ENCODE measurements at places on chromosomes 7 and 10.

- peak; percentile 56 for DNase-seq
Observed at GRCh38 chr10:86520871-86521677, 518 bp downstream of the WAPL start.

DNA sequence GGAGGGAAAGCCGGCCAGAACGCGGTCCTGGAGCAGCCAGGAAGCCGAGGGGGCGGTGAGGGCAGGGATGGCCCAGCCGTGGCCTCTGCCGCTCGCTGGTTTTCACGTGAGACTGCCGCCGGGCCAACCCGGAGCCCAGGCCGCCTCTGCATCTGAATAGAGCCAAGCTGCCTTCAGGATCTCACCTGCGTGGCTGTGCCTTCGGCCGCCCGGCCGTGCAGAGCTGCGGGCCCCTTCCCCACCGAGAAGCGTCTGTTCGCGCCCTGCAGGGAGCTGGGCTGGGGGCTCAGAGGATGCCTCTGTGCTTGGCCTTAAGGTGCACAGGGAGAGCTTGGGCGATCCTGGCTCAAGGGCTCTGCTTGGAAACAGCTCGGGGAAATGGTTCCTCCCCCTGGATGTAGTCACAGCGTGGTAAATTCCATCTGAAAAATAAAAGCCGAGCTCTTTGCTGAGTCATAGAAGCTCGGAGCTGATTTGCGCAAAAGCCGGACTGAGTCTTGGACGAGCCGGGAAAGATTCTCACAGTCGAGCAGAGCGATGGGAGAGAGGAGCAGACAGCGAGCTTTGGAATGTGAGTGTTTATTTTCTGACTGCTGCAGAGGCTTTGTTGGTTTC is at the start of gene JAKMIP3:
Gene JAKMIP3 (plus strand): TSS at position 456 of the 615 bp plus-strand sequence. CDS start 38,863 bp downstream, outside the sequence.
- DNase-seq, result no peak

DNA sequence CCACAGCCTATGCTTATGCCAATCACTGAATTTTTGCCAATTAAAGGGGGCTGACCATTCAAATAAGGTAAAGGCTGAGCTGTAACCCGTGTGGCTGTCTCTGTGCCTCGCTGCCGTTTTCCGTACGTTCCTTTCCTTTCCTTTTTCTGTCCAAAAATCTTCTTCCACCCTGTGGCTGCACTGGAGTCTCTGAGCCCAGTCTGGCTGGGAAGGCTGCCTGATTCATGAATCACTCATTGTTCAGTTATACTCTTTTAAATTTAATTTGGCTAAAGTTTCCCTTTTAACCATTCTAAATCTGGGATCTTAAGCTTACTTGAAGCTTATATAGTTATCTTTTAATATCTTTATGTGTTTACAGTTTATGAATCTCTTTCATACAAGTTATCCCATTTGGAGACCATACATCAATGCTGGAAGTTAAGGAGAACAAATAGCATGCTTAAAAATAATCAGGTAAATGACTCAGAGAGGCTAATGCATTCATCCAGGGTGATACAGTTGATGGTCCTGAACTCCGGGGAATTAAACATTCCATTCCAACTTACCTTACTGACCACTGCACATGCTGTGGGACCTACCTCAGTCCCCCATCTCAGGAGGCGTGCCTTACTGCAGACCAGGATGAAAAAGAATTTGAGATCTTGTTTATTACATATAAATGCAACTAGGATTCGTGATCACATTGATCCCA is 385.3 kb upstream of the ADARB2 start:
- DNase-seq, result no peak

- DNase-seq, result no peak
Observed at GRCh38 chr7:47587351-47587750, 5.4 kb upstream of the TNS3 start.

- no peak for DNase-seq
Observed at GRCh38 chr10:71695502-71696476, 23.8 kb downstream of the C10orf105 start.

GRCh38 chr7:30977896-30978564 is 14.3 kb downstream of the GHRHR start:
- peak; percentile 16 for DNase-seq

GRCh38 chr7:45514944-45515343 is 59.2 kb upstream of the ADCY1 start:
- no peak for DNase-seq

DNA sequence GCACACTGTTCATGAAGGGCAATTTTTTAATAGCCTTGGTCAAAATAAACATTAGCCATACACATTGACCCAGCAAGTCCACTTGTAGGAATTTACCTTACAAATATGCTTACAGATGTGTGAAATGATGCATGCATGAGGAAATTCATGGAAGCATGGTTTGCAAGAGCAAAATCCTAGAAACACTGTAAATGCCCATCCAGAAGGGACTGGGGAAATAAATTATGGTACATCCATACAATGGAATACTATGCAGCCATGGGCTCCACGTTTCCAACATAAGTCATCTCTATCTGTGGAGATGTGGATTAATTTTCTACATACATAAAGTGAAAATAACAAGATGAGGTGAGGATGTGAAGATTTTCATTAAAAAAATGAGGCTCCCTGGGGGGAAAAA is 99.1 kb downstream of the NPY start:
- no peak for DNase-seq

DNA sequence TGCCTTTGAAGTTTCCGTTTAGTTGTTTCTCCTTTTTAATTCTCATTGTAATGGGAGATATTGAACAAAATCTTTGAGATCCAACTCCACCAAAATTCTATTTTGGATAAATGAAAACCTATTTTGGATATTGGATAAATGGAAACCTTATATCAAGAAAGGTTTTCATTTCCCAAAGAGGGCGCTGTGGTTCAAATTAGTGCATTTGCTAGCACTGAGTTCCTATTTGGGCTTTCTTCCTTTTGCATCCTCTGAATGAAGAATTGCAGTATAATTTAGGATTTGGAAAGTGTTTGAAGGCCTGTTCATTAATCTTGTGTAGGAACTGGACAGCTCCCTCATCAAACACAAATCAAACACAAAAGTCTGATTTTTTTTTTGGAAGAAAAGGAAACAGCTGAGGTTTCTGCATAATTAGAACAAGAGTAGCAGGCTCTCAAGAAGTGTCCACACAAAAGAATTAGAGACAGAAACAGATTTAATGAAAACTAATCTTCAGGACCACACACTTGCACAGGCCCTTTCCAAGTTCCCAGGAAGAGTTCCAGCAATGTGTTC is 80.8 kb upstream of the KLF14 start:
- DNase-seq, result no peak

GRCh38 chr7:133742709-133743538 is 384.2 kb upstream of the LRGUK start:
- DNase-seq, result no peak

DNA sequence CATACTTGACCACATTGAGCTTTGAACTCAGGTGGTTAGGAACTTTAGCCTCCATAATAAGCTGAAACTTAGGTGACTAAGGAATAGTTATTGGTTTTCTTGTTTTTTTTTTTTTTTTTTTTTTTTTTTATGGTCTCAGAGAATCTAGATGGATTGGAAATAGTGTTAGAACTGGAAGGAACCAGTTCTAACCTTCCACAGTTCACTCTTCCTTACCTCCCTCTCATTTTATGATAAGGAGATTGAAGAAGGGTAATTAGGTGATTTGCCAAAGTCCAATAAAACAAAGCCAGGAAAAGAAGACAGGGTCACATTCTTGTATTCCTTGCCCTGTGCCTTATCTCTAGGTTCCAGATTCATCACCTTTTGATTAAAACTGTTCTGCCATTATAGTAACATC is 71.7 kb upstream of the STRIP2 start:
- no peak for DNase-seq

DNA sequence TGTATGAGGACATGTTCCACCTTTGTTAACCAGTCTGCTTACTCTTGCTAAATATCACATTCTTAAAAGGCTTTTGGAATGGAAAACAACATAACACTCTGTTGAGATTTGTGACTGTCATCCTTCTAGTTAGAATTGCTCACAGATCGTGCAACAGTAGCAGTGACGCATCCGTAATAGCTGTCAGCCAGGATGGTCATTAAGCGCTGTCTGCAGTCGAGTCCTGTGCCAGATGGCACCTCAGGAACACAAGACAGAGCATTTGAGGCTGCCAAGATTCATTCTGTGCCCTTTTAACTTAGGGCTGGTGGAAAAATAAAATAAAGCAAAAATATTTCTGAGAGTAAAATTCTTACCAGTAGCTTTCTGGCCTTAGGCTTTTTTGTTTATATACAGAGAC is 348.6 kb downstream of the ANKRD7 start:
- no peak for DNase-seq

DNA sequence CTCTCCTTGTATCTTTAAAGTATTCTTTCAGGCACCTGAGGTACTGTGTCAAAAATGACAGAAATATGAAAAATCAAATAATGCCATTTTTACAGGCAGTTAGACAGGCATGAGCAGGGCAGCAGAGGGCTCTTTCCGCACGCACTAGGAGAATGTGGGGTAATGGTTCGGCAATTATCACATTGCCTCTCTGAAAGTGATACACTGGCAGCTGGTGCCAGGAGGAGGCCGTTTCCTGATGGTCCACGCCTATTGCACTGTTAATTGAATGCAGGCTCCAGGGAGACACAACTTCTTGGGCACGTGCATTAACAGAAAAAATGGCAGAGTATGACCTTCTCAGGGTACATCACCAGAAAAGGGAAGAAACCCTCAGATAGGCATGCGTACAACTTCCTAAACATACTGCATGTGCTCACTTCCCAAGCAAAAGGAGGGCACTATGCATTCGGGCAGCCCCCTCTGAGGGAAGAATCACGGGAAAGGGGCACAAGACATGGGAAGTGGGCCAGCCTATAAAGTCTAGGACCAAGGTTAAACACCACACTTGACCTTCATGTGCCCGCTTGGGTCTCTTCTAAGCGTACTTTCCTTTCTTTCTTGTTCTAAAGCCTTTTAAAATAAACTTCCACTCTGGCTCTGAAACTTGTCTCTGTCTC is 161.7 kb downstream of the TNS3 start:
- no peak for DNase-seq

DNA sequence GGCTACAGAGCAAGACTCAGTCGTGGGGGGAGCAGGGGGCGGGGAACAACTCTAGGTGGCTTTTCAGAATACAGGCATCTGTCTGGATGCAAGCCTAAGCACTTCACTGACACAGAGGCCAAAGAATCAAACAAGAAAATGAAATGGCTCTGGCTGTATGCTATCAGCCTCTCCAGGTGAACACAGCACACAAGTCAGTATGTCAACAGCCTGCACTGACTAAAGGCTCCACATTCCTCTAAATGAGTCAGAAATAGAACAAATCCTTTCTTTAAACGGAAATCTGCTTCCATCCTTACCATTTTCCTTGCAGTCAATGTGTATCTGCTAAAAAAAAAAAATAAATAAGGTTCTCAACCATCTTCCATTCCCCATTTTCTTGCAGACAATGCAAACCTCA is 88.3 kb downstream of the ARMH3 start:
- no peak for DNase-seq

DNA sequence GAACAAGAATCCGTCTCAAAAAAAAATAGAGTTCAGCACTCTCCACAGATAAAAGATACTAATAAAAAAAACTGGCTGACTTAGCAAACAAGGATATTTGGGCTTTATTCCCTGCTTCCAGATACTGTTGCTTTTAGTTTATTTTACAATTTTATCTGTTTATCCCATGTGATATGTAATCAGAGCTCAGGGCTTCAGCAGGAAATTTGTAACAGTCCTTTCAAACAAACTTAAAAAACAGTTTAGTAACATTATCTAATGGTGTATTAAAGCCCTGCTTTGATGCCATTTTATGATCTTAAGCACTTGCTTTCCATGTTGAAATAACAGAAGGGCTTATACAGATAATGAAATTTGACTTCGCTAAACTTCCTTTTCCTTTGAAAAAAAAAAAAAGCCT is 28.1 kb downstream of the DCLRE1A start:
- DNase-seq, result no peak

GRCh38 chr7:69002416-69002815 is 595.9 kb upstream of the AUTS2 start:
- no peak for DNase-seq

GRCh38 chr7:105198223-105198622 is 184.2 kb downstream of the KMT2E start:
- DNase-seq, result no peak

DNA sequence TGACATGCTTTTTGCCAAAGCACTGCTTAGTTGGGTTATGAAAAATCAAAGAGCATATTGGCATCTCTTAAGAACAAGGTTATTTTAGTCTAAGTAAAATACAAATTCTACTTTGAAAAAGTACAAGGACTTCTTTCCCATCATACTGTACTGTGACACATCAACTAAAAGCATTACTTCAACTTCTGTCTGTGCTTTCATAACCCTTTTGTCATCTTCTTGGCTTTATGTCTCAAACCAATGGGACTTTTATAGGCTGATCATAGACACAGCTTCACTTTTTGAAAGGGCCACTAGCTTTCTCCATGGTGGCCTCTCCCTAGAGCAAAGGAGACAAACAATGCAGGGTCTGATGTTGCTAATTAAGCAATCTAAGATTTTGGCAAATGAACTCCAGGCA is 188.9 kb upstream of the CSTF2T start:
- DNase-seq, result no peak

- DNase-seq, result peak; percentile 16
Observed at GRCh38 chr10:29119374-29119773, 169.5 kb upstream of the LYZL1 start.

- no peak for DNase-seq
Observed at GRCh38 chr10:3567291-3567963, 217.6 kb downstream of the KLF6 start.

Data from activated naive CD8-positive, alpha-beta T cell treated with anti-CD3 and anti-CD28 coated beads, Interleukin-2, amount 50 U/mL, for 24 hours (primary cell).